ENCODE measurements at places on chromosomes 16 and 17.

- DNase-seq, result no peak
Observed at GRCh38 chr17:64343071-64343774, 47.4 kb downstream of the PECAM1 start.

DNA sequence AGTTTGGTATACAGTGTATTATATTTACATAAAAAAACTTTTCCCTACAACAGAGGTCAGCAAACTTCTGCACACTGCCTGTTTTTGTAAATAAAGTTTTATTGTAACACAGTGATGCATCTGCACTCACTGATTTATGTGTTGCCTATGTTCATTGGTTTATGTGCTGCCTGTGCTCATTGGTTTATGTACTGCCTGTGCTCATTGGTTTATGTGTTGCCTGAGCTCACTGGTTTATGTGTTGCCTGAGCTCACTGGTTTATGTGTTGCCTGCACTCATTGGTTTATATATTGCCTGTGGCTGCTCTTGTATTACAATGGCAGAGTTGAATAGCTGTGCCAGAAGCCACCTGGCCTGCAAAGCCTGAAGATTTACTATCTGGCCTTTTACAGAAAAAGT, 81.6 kb downstream of the MYH11 start:
- DNase-seq, result no peak

GRCh38 chr17:65595071-65595656, 33.7 kb upstream of the AXIN2 start:
- DNase-seq, result no peak

GRCh38 chr17:29608986-29609385, 13.7 kb downstream of the CORO6 start:
- no peak for DNase-seq

GRCh38 chr16:62870554-62870953, 834.3 kb upstream of the CDH8 start:
- no peak for DNase-seq

DNA sequence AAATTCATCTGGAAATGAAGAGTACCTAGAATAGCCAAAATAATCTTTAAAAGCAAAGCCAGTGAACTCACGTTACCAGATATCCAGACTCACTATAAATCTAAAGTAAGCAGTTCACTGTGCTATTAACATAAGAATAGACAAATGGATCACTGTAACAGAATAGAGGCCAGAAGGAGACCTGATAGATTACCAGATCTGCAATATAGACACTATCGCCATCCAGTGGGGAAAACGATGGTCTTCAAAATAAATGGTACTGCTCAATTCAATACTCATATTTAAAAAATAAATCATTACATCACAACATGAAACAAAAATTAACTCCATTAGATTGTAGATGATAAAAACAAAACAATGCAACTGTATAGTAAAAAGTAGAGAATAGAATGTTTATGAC, 158.6 kb upstream of the CDH8 start:
- no peak for DNase-seq

DNA sequence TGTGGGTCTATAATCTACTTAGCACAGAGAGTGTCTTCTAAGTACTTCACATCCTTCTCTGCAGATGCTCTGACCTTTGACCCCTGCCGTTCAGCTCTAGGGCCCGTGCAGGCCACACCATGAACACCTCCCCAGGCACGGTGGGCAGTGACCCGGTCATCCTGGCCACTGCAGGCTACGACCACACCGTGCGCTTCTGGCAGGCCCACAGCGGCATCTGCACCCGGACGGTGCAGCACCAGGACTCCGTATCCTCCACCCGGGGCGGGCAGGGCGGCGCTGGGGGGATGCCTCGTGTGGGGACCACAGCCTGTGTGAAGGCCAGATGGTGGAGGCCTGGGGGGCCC, 686 bp downstream of the MLST8 start:
- no peak for DNase-seq

- no peak for DNase-seq
Observed at GRCh38 chr17:1002771-1003555, 6.0 kb downstream of the TIMM22 start.

DNA sequence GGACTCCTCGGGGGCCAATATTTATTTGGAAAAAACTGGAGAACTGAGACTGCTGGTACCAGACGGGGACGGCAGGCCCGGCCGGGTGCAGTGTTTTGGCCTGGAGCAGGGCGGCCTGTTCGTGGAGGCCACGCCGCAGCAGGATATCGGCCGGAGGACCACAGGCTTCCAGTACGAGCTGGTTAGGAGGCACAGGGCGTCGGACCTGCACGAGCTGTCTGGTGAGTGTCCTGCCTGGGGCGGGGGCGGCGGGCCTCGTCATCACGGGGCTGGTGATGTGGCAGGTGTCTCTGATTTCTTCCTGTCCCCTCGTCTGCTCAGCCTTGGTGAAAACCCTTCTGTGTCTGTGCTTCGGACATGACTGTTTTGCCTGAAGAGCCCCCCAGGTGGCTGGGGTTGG, 5.7 kb downstream of the METRNL start:
- no peak for DNase-seq

GRCh38 chr16:16143038-16143763, 80.1 kb downstream of the ABCC6 start:
- no peak for DNase-seq

DNA sequence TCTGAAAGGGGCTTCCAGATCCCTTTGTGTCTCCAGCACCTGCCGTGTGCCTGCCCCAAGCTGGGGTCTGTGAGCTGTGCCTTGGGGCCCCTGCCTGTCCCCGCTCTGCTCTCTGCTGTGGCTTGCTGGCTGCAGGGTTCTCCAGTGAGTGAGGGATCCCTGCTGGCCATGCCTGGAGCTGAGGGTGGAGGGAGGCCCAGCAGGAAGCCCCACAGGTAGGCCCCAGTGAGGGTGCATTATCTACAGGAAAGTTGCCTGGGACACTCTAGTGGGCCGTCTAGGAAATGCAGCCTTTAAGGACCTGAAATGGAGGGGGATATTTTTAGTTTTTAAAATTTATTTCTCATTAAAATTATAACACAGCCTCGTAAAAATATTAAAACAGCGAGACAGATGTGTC, 50.9 kb downstream of the JPH3 start:
- no peak for DNase-seq

GRCh38 chr17:3802461-3803307, 1.7 kb upstream of the ITGAE start:
- no peak for DNase-seq

DNA sequence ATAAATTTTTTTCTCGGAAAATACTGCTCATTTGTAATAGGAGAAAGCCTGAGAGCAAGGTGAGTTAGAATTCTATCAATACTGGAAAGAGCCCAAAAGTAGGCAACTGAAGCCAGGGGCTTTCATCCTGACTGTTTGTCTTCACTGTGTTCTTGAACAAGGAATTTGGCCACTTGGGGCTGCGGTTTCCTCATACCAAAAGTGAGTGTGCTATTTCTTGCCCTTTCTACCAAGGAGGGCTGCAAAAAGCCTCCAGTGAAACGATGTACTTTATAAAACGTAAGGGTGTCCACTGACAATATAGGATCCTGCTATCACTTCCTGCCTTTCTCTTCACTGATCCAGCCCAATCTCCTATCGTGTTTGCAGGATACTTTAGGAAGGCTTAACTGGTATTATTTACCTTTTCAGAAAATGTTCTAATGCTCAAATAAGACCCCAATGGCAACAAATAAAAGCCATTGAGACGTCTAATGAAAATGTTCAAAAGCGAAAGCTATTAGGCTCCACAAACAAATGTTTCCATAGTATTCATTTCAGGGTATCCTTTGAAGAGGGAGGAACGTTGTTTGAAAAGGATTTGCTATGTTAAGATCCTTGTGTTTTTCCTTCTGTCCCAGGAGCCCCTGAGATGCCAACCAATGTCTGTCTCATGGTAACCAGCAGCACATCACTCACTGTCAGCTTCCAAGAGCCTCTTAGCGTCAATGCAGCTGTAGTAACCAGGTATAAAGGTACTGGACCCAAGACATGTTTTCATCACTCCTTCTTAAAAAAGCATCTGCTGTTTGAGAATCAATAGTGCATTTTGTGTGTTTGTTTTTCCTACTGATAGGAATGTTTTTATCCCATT, 219.3 kb upstream of the NOG start:
- DNase-seq, result no peak

DNA sequence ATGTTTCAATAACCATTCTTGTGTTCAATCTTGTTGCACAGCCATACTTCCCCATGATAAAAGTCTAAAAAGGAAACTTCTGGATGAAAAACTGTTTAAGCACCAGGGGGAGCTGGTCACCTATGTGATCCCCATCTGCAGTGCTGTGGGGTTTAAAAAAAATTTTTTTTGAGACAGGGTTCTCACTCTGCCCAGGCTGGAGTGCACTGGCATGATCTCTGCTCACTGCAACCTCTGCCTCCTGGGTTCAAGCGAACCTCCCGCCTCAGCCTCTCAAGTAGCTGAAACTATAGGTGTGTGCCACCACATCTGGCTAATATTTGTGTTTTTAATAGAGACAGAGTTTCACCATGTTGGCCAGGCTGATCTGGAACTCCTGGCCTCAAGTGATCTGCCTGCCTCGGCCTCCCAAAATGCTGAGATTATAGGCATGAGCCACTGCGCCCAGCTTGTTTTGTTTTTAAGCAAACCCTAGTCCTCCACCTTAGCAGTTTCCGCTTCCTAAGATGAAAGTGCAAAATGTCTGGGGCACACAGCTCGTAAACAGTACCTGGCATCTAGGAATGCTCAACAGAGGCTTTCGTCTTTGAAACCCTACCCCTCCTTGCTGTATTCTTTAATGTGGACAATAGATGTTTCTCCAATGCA, 25.4 kb downstream of the DNAJA2 start:
- no peak for DNase-seq

- DNase-seq, result no peak
Observed at GRCh38 chr16:19691161-19691711, 26.8 kb downstream of the KNOP1 start.

DNA sequence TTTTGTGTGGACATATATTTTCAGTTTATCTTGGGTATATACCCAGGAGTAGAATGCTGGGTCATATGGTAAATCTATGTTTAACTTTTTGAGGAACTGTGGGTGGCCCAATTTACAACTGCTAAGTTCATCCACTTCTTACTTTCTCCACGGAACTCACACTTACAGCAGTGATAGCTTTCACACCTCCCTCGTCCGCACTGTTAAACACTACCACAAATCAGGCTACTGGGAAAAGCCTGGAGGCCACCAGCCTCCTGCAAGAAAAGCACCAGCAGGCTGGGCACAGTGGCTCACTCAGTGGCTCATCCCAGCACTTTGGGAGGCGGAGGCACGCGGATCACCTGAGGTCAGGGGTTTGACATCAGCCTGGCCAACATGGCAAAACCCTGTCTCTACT, 14.7 kb upstream of the ZG16 start:
- DNase-seq, result no peak

- no peak for DNase-seq
Observed at GRCh38 chr16:17107450-17107849, 363.3 kb downstream of the XYLT1 start.

DNA sequence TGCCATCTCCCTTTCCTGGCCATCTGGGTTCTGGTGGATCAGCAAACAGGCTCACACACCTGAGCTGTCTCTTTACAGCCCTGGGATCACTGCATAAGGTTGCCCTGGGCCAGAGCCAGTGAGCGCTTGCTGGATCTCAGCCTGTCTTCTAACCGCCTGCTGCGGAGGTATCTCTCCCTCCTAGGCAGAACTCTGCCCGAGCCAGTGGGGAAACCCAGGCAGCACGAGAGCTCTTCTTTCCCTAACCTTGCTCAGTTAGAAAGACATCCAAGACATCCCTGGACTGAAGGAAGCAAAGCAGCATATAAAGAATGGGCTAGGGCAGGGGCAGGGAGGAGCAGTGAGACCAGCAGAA, 6.4 kb downstream of the HAS3 start:
- DNase-seq, result no peak

- DNase-seq, result no peak
Observed at GRCh38 chr17:3896108-3896967, 3.5 kb upstream of the CAMKK1 start.

DNA sequence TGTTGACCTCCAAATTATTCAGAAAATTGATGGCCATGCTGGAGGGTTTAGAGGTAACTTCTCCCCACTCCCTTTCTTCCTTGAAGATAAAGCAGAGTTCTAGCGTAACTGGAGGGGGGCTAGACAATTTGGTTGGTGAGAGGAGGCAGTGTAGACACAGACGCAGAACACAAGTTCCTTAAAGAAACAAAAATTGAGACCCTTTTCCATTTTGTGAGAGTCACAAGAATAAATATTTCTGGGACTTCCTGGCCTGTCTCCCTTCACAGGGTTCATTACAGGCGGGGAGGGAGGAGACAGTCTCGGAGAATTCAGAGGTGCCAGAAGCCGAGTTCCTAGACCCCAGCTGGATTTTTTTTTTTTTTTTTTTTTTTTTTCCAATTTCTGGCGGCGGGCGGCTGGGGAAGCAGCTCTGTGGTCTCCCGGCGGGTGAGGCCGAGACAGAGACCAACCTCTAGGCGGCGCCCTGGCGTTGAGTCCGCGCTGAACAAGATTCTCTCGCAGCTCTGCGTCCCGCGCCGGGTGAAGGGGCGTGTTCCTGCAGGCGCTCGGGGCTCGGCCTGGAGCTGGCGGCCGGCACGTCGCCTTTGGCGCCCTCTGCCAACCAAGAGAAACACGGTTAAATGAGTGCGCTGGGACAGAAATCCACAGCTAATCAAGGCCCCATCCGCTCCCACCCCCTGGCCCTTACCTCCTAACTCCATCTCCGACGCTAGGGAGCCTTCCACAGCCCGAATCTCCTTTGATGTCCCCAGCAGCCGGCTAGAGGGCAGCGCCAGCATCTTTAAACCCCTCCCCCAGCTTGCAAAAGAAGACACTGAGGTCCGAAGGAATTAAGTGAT, 10.2 kb upstream of the HOXB9 start:
- peak; percentile 56 for DNase-seq

GRCh38 chr17:38571833-38572668, 33.7 kb downstream of the SRCIN1 start:
- DNase-seq, result no peak

DNA sequence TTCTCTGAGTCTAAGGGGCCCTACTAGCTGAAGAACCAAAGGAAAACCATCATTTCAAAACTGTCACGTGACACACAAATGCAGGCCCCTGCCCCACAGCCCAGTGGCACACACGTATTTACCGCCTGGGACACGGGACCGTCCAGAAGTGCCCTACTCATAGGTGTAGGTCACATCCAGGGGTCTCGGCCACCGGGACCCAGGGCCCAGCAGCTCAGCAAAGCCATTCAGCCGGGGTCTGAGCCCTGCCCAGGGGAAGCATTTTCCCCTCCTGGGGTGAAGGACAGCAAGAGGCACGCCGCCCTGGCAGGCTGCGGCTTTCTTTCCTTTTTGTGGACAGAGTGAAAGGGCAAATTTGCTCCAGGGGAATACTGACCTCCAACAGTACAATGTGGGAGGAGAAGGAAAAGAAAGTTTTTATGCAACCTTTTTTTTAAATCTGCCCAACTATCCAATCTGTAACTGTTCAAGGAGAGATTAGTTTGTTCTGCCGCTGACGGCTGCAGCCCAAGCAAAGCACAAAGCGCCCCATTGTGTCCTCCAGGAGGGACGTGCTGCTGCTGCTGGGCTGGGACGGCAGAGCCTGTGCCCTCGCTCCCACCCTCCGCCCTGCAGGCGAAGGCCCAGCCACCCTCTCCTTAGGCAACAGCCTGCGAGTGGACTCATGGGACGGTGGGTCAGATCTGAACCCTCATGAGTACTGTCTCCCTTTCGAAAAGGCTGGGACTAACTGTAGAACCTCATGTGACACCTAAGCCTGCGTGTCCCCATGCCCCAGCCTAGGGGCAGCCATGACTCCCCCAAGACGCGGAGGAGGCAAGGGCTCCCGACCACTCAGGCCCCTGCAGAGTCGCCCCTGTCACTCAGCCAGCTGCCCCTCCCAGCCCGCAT, 21.3 kb downstream of the SLC7A5 start:
- no peak for DNase-seq
